CD4-positive, alpha-beta T cell treated with Interleukin-6 for 4 hours (primary cell): ENCODE measurements at places on chromosomes 2 and 18.

DNA sequence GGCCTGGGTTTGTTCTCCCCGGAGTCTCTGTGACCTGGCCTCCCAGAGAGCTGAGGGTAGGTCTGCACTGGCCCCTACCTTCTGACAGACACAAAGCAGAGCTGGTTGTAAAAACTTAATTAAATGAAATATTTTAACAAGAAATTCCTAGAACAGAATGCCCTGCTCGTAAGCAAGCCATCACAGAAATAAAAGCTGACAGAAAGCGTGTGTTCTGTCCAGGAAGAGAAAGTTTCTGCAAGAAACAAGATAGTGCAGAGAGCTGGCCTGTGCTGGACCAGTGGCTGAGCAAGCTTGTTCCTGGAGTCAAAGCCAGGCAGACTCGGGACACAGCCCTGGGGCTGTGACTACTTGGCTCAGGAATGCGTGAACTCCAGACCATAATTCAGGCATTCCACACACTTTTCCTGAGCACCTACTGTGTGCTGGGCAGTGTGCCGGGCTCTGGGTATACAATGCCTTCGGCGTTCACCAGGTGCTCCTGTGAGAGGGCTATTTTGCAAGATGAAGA is 51.6 kb downstream of the APOB start:
- no peak for DNase-seq

GRCh38 chr2:167551416-167551815 is 663.1 kb downstream of the XIRP2 start:
- no peak for DNase-seq

DNA sequence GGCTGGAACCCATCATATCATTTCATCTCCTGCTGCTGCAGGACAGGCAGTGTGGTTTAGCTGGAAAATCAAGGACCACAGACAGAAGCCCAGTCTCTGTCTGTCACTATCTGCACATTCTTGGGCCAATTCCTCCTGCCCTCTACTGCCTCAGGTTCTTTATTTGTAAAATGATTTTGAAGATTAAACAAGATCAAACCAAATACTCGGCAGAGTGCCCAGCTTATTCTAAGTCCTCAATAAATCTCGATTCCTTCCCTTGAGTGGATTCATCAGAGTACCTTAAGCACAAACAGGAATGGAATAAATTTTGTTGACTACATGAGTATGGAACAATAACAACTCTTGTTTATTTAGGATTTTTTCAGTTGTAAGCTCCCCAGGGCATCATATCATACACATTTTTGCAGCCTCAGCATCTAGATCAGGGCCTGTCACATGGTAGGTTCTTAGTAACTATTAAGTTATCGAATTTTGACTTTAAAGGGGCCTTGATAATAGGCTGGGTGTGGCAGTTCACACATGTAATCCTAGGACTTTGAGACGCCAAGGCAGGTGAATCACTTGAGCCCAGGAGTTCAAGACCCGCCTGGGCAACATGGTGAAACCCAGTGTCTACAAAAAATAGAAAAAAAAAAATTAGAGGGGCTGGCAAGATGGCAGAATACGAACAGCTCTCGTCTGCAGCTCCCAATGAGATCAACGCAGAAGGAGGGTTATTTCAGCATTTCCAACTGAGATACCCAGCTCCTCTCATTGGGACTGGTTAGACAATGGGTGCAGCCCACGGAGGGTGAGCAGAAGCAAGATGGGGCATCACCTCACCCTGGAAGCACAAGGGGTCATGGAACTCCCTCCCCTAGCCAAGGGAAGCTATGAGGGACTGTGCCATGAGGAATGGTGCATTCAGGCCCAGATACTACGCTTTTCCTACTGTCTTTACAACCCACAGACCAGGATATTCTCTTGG is 11.1 kb downstream of the RHOB start:
- DNase-seq: no peak

DNA sequence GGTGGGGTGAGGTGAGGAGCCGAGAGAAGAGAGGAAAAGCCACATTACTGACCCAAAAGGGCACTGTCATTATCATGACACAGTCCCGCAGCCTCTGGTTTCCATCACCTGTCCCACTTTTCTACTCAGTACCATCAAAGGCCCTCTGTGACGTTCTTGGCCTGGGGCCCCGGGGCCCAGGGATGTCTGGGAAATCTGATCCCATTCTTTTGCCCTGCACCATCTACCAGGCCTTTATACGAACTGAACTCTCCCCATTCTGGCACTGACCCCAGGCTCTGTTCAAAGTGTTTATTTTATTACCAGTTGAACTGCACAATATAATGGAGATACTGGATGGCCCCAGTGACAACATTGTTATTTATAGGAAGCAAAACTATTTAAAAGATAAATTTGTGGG is 89.1 kb downstream of the COL6A3 start:
- DNase-seq: no peak

- no peak for DNase-seq
Measured at GRCh38 chr2:150477347-150477746, 10.1 kb downstream of the RND3 start.

DNA sequence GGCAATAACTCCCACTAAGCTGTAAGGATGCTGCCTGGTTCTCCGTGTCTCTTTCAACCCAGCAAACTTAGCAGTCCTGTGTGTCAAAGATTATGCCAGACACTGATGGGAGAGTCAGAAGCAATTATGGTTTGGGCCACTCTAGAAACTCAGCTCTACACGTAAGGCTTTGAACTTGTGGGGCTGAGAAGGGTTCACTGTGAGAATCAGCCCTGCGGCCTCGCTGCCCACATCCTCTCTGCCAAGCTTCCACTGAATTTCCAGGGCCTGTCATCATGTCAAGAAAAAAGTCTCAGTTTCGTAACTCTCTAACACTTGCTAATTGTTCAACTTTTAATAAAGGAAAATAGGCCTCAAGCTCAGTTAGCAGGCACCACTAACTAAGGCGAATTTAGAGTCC is 308.8 kb upstream of the LYPD1 start:
- DNase-seq: no peak

- no peak for DNase-seq
Measured at GRCh38 chr2:152335726-152336118, 748 bp downstream of the FMNL2 start.

DNA sequence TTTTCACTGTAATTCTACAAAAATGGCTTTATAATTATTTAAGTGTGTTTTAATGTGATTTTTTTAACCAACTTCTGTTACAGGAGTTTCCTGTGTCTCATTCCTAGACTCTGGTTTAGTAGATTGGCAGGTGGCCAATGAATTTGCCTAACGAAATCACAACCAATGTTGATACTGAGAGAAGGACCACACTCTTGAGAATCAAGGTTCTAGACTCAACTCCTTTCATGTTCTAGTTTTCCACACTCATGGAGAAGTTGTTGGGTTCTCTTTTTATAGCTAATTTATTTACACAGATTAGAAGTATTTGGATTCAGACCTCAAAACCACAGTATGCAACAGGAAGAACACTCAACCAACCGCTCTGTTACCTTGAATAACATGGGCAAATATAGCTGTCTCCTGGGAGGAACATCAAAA is 22.6 kb upstream of the USP34 start:
- DNase-seq: peak; percentile 46

DNA sequence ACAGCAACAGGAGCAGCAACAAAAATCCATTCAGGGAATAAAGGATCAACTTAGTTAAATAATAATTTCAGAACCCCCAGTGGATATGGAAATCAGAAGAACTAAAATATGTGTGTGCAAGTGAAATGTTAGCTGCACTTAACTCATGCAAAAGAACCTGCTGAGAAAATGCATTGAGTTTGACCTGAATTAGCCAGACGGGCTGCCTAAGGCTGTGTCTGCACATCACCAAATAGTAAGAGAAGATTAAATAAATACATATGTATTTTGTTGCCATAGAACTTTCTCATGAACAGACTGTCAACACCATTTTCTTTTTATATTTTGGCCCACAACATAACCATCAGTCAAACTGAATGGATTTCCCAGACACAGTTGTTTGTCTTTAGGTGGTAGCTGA is 262.0 kb upstream of the PIK3C3 start:
- no peak for DNase-seq

DNA sequence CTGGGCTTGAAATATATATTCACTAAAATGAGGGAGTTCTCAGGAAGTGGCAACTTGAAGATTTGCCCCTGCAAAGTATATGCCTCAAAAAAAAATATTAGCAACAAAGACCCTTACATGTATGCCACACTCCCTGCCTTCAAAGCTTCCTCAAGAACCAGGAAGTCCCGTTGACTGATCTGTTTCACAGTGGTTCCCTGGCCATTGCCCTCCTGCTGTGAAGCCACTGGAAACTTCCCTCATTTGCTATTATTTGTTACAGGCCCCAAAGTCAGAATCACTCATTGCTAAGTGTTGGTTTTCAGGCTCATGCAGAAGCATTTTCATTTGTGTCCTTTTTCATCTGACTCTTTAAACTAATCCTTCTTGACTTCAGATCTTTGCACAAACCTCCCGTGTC is 421.5 kb downstream of the ZNF521 start:
- DNase-seq: no peak

GRCh38 chr18:50849419-50849821 is 29.5 kb upstream of the ME2 start:
- DNase-seq: no peak

DNA sequence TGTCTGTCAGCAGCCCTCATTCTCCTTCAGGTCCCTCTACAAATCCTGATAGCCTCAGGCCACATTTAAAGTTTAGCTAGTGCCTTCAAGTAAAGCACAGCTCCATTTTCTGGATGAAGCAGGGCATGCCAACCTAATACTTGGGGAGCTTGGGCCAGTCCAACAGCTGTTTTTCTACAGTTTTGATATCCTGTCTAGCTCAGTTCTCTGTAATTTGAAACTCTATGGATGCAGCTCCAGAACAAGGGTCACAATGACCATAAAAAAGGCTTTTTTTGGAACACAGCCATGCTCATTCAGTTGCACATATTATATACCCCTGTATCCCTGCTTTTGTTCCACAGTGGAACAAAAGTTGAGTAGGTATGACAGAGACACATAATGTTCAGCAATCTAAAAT is 373.5 kb downstream of the SUCLG1 start:
- DNase-seq: no peak

DNA sequence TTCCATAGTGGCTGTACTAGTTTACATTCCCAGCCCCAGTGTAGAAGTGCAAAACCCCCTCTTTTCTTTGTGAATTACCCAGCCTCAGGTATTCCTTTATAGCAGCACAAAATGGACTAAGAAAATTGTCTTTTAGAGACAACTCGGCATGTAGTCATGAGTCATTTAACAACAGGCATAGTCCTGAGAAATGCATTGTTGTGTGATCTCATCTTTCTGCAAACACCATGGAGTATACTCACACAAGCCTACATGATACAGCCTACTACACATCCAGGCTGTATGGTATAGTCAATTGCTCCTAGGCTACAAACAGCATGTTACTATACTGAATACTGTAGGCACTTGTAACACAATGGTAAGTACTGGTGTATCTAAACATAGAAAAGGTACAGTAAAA is 44.4 kb upstream of the MBP start:
- DNase-seq: no peak

DNA sequence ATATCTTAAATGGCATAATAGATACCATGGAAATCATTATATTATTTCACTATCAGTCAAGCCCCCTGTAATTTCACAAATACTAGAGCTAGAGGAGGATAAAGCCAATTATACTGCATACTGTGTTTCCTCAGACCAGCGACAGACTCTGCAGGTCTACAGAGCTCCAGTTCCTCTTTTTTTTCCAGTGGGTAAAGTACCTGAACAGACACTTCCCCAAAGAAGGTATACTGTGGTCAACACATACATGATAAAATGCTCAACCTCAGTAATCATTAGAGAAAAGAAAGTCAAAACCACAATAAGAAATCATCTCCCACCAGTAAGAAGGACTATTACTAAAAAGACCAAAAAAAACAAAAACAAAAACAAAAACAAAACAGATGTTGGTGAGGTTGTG is 44.6 kb downstream of the SCN7A start:
- DNase-seq: no peak

GRCh38 chr2:180099308-180099707 is 92.2 kb upstream of the CWC22 start:
- no peak for DNase-seq

GRCh38 chr2:172395503-172395902 is 31.9 kb upstream of the ITGA6 start:
- no peak for DNase-seq

- DNase-seq: no peak
Measured at GRCh38 chr18:56312551-56313335, 325.6 kb downstream of the TXNL1 start.

DNA sequence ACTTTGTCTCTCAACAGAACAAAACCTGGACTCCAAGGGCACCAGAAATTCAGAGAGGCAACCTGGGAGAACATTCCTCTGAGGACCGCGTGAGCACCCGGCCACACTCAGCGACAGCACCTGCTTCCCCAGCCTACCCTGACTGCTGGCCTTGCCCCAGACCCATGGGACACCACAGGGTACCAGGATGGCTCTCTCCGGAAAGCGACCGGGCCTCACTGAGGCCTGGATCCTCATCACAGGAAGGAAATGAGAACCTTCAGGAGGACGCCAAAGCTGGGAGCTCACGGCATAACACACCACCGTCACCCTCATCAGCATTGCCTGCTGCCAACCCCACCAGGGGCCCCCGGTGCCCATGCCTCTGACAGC is 38.9 kb downstream of the HS6ST1 start:
- peak; percentile 1 for DNase-seq

- DNase-seq: peak; percentile 27
Measured at GRCh38 chr18:23259701-23260681, 124.7 kb downstream of the CABLES1 start.

- DNase-seq: no peak
Measured at GRCh38 chr2:219205165-219205538, 1.4 kb upstream of the ZFAND2B start.

GRCh38 chr18:926946-927345 is 22.3 kb downstream of the ADCYAP1 start:
- DNase-seq: no peak

DNA sequence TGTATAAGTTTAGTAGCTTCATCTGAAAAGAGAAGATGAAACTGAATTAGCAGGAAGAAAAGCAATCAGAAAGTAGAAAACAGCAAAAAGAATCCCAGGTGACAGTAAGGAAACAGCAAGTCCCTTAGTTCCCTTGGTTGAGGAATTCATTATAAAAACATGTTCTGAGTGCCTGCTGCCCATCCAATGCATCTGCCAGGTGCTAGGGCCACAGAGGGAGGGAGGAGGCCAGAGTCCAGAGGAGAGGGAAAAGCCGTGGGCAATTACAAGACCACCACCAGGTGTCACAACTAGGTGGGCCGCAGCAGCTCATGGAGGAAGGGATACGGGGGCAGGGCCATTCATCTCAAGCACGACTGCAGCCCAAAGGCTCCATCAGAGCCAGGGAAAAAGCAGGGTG is 55.9 kb upstream of the TFCP2L1 start:
- no peak for DNase-seq

DNA sequence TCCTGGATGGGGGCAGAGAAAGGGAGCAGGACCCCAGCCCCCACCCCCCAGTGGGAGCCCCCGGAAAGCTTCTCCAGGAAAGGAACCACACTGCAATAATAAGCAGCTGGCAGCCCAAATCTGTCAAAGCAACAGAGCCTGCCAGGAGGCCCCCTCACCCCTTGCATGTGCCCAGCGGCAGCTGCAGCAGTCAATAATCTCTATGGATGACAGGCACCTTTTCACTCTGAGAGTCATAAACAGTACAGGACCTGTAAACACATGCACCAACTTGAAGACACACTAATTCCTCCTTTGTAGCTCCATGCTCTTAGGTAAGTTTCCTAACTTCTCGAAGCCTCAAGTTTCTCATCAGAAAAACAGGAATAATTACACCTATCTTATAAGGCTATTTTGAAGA is 26.2 kb upstream of the KDM3A start:
- no peak for DNase-seq
